ENCODE measurements at places on chromosomes 12 and 14. TPM values are rescaled to one million over a fixed set of nuclear protein-coding genes. Genes with fewer than 3 reads are reported as not detected.

Gene NUAK1
- 68.8 TPM for total RNA-seq

DNA sequence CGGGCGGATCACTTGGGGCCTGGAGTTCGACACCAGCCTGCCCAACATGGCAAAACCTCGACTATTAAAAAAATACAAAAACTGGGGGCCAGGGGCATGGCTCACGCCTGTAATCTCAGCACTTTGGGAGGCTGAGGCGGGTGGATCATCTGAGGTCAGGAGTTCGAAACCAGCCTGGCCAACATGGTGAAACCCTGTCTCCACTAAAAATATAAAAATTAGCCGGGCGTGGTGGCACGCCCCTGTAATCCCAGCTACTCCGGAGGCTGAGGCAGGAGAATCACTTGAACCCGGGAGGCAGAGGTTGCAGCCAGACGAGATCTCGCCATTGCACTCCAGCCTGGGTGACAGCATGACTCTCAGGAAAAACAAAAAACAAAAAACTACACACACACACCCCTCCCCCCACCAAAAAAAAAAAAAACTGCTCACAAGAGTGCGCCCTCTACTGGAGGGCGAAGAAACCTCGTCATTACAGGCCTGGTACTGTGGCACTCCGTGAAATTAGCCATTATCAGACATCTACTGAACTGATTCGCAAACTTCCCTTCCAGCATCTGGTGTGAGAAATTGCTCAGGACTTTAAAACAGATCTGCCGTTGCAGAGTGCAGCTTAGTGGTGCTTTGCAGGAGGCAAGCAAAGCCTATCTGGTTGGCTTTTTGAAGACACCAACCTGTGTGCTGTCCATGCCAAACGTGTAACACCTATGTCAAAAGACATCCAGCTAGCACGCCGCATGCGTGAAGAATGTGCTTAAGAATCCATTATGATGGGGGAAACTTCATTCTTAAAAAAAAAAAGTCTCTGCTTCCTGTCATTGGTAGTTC is 7.7 kb downstream of the PPP1R3E start:
- no peak for DNase-seq

GRCh38 chr12:113134521-113134951 is 1.0 kb downstream of the RASAL1 start:
- no peak for DNase-seq

Gene HAL
- total RNA-seq: 0.06 TPM

- no peak for DNase-seq
Observed at GRCh38 chr12:49998453-49998852, 25.7 kb downstream of the AQP6 start.

Gene P2RX2
- not detected for total RNA-seq

Gene MYBPC1
- not detected for total RNA-seq

DNA sequence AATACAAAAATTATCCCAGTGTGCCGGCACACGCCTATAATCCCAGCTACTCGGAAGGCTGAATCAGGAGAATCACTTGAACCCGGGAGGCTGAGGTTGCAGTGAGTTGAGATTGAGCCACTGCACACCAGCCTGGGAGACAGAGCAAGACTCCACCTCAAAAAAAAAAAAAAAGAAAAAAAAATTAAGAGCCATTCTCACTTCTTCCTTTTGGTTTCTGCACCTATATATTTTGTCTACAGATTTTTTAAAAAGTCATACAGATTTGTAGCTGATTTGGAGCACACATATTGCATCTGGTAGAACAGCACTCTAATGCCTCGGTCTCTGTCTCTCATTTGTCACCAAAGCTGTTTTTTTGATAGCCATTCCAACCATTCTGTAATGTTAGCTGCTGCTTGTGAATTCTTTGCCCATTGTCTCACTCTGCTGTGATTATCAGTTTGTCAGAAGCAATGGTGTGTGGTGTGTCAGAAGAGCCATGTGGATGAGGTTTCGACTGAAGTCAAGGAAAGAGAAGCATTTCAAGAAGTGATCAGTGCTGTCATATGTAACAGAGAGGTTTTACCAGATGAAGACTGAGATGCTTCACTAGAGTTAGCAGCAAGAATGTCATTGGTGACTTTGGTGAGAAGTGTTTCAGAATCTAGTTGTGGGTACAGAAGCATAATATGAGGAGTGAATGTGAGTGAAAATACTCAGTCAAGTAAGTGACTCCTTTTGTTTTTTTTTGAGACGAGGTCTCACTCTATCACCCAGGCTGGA is 8.7 kb upstream of the KTN1 start:
- DNase-seq: no peak

- DNase-seq: peak; percentile 82
Observed at GRCh38 chr12:25775968-25776367, 182.5 kb upstream of the RASSF8 start.

DNA sequence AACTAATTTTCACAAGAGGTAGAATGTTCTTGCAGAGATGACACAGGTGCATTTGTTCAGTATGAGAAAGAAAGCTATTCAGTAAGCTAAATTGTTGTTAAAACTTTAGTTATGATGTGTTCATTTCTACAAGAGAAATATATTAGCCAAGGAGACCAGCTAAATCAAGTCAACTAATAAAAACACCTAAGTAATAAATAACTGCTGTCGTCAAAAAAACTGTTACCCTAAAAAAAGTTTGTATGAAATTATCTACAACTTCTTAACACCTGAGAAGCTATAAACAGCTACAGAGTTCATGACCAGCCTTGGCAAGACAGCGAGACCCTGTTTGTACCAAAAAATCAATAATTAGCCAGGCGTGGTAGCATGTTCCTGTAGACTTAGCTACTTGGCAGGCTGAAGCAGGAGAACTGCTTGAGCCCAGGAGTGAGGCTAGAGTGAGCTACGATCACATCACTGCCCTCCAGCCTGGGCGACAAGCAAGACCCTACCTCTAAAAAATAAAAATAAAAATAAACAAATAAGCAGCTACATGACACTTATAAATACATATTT is 67.6 kb upstream of the AP4S1 start:
- DNase-seq: no peak

DNA sequence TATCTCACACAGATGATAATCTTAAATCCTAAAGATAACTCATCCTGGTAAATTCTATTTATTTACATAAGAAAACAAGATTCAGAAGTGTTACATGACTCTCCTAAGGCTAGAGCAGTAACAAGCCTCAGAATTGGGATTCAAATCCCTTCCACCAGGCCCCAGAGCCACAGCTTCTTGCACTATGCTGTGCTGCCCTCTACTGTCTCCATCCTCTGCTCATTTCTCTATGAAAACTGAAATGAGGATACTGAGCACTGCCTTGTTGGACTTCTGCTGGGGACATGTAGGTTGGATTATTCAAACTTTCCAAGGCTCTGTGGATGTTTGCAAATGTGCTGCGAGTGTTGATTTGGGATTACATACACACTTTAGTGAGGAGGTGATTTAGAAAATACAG is 23.5 kb upstream of the C12orf50 start:
- DNase-seq: no peak

Gene PLCZ1
- not detected for total RNA-seq

Gene KRT73
- total RNA-seq: not detected

Gene PIGH
- 11.3 TPM for total RNA-seq

GRCh38 chr12:87376722-87377121 is 652.5 kb downstream of the C12orf50 start:
- DNase-seq: no peak

Gene CD4
- total RNA-seq: not detected

Gene IGFBP6
- total RNA-seq: 55.3 TPM

- DNase-seq: peak; percentile 45
Observed at GRCh38 chr12:123141615-123142517, 9.0 kb downstream of the PITPNM2 start.

- DNase-seq: peak; percentile 36
Observed at GRCh38 chr14:90642244-90642717, 173.9 kb downstream of the TTC7B start.

- DNase-seq: no peak
Observed at GRCh38 chr12:2053691-2054090, 904 bp downstream of the CACNA1C start.

DNA sequence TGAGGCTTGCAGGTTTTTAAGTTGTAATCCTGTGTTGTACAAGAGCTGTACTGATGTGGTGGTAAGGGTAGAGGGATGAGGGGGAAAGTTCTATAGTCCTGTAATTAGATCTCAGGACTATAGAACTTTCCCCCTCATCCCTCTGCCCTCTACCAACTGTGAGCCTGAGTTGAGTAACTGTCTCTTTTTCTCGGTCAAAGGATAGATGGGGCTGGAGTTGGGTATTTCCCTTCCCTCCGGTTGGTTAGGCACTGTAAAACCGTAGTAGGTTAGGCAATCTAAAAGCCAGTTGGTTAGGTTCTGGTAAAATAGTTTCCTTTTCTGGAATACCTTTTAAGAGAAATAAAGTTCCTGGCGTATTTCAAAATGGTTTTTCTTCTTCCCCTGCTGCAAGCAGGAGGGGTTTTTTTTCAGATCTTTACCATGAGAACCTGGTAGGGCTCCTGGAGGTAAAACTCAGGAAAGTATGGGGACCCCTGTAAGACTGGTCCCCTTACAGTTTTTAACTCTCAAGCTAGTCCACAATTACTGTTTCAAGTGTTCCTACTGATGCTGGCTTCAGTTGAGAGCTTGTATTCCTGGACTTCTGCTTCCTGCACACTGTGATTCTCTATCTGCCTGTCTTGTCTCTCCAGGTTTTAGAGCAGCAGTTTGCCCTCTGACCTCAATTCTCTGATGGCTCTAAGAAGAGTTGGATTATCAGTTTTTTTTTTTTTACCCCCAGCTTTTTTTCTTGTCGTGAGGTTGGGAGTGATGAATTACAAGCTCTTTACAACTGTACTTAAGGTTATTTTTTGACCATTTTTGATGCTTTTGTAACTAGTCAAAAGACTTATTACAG is 58.7 kb downstream of the FUT8 start:
- no peak for DNase-seq

DNA sequence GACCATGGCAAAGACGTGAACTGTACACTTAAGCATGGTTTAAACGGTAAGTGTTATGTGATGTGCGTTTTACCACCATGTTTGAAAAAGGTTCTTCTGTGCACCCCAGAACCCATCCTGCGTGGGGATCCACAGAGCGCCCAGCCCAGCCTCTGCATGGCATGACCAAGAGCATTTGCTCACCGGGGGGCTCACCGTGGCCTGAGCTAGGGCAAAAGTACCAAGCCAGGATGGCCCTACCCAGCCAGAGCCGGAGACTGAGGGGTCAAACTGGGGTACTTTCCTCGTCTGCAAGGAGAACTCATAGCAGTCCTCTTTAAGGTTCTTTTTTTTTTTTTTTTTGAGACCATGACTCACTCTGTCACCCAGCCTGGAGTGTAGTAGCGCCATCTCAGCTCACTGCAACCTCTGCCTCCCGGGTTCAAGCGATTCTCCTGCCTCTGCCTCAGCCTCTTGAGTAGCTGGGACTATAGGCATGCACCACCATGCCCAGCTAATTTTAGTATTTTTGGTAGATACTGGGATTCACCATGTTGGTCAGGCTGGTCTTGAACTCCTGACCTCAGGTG is 16.4 kb upstream of the ANKRD9 start:
- no peak for DNase-seq

Gene DBX2
- total RNA-seq: not detected

DNA sequence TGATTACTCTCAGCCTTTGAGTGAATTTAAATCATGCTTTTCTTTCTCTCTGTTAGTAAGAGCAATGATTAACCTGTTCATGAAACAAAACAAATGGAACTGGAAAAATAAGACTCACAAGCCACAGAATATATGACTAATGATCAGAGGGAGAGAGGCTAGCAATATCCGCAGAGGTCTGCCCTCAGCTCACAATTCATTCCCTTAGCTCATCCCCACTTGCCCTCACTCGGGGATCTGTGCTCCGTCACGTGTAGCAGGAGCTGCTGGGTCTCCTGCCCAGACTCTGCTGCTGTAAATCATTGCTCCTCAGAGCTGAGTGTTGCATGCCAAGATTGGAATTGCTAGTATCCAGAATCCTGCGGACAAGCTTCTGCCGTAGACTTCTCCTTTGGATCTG is 53.1 kb upstream of the GNG2 start:
- DNase-seq: no peak

- no peak for DNase-seq
Observed at GRCh38 chr12:81263072-81263471, 185.2 kb downstream of the ACSS3 start.

- DNase-seq: no peak
Observed at GRCh38 chr14:31261859-31262731, 54.5 kb upstream of the HECTD1 start.

GRCh38 chr14:36438883-36439282 is 81.1 kb downstream of the NKX2-1 start:
- DNase-seq: no peak

DNA sequence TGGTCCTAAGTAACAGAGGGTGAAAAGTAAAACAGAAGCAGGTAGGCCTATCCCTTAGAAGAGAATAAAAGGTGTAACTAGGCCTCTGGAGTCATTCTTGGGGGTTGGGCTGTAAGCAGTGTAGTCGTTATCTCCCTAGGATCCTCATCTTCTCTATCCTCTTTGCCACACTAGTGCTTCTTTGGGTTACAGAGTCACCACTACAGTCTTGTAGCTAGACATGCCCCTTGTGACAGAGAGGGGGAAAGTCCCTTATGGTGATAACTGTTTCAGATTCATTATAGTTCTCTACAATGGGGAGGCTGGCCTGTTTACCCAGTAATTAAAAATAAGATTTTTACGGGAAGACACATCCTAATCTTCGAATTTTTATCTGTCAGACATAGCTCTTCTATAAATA is 16.4 kb upstream of the SRP54 start:
- DNase-seq: no peak

DNA sequence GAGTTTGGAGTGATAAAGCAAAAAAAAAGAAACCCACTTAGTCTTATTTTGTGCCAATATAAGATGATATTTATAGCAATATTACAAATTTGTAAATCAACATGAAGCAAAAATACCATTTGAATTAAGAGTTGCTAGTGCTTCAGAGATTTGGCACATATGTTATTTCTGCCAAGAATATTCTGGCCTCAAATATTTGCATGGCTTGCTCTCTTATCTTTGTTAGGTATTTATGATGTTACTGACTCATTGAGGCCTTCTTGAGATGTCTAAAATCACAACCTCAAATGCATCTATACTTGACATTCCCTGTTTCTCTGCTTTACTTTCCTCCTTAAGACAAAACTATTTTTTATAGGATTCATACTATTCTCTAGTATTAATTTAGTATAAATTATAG is 301.5 kb downstream of the NELL2 start:
- DNase-seq: no peak

Gene TSHR
- total RNA-seq: not detected

Gene DIO2
- total RNA-seq: not detected

- no peak for DNase-seq
Observed at GRCh38 chr12:111546171-111546570, 52.9 kb downstream of the ATXN2 start.

- DNase-seq: no peak
Observed at GRCh38 chr14:88327497-88327896, 4.4 kb upstream of the KCNK10 start.

Gene AKAP3
- total RNA-seq: 1.2 TPM

Measured in glomerular endothelial cell (primary cell).